ENCODE measurements at places on chromosomes 5 and 9.
A peak's percentile ranks its signal among the peaks of the same experiment; 100 is the strongest.

GRCh38 chr9:71812385-71812784, 44.1 kb upstream of the CEMIP2 start:
- no peak for DNase-seq

DNA sequence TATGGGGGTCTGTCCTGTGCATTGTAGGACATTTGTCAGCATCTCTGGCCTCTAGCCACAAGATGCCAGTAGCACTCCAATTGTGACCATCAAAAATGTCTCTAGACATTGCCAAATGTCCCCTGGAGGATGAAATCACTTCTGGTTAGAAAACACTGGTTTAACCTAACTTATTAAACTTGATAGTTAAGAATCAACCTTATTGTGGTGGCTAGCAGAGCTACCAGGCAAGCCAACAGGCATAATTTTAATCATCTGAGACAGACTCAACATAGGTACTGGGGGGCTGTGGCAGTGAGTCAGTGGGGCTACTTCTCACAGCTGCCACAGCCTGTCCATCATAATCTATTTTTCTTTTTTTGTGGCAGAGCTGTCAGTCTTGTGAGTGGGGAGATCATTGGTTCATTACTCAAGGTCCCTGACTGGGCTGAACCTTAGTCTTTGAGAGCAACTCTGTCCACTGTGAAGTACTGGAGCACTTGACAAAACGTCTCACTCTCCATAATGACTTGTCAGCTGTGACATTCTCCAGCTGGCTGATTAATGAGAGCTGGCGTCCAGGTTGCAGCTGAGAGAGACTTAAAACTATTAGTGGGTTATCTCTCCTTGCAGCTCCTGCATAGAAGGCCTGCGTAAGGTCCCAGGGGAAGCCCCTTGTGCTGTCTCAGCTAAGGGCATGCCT, 107.9 kb downstream of the DCP2 start:
- no peak for DNase-seq

DNA sequence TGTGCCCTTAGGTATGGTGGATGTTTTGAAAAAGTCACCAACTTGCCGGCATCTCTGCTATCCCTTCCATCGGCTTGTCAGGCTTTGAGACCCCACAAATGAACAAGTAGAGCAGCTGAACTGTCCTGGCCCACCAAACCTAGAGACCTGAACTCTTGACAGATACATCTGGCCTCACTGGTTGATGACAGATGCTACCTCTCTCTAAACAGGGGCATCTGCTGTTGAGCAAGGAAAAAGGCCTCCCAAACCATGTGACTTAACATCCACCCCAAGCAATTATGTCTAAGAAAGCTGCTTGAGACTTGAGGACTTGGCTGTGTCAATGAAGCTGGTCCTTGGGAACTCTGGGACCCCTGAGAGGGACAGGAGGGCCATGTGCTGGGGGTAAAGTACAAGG, 2.3 kb downstream of the CCNI2 start:
- no peak for DNase-seq

GRCh38 chr5:65061974-65062353, 293.2 kb downstream of the CWC27 start:
- DNase-seq, result no peak

- DNase-seq, result peak; percentile 38
Observed at GRCh38 chr9:97695995-97696802, 941 bp downstream of the XPA start.

DNA sequence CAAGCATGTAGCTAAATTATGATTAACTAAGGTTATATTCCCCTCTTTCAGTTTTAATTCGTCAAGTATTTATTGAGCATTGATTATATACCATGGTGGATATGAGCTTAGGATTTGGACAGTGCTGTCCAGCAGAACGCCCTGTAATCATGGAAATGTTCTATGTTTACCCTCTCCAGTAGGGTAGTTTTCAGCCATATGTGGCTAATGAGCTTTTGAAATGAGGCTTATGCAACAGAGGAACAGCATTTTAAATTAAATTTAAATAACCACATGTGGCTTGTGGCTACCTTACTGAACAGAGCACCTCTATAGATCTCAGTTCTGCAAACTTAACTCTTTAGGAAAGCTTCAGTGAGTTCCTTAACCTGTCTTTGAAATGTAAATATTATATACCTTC, 59.1 kb downstream of the JMY start:
- no peak for DNase-seq

- no peak for DNase-seq
Observed at GRCh38 chr9:117587263-117587662, 116.9 kb upstream of the TLR4 start.

GRCh38 chr9:18379073-18379811, 94.7 kb upstream of the ADAMTSL1 start:
- peak; percentile 98 for DNase-seq

DNA sequence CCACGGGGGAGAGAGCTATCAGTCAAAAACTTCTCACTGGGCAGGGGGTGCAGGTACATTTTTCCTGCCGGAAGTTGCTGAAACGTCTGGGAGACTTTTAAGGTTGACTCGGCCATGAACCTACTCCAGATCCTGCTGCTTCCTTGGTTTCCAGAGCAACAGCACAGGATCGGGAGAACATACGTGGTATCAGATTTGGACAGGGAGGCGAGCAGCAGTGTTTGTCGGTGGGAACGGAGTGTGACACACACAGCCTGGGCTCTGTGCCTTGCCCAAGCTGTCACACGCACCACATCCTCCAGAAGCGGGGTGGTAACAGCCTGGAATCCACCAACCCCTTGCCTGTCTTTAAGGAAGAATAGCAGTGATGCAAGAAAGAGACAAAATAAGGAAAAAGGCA, 276.5 kb downstream of the SLIT3 start:
- no peak for DNase-seq

DNA sequence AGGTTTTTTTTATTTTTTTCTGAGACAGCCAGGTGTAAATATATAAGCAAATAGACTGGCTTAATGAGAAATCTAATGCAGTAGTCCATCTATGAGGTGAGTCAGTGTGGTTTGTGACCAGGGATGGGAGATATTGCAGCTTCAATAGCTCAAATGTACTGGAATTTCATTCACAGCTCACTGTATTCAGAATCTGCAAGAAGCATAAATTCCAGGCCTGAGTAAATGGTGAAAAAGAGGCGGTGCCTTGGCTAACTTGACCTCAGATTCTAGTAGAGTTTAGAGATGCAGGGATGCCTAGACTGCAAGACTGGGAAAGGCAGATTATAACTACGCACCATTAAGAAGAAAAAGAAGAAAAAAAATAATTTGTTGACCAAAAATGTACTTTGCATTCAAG, 151.9 kb upstream of the SMC2 start:
- DNase-seq, result peak; percentile 17

GRCh38 chr5:132998556-132998955, 27.8 kb downstream of the ZCCHC10 start:
- DNase-seq, result no peak

- peak; percentile 20 for DNase-seq
Observed at GRCh38 chr9:34809504-34810186, 99.7 kb upstream of the CCL21 start.

GRCh38 chr5:8332666-8333445, 463.9 kb downstream of the MTRR start:
- DNase-seq, result no peak

- peak; percentile 90 for DNase-seq
Observed at GRCh38 chr5:169416583-169417196, 115.8 kb upstream of the SLIT3 start.

- no peak for DNase-seq
Observed at GRCh38 chr9:76718166-76718565, 46.1 kb upstream of the PCA3 start.

DNA sequence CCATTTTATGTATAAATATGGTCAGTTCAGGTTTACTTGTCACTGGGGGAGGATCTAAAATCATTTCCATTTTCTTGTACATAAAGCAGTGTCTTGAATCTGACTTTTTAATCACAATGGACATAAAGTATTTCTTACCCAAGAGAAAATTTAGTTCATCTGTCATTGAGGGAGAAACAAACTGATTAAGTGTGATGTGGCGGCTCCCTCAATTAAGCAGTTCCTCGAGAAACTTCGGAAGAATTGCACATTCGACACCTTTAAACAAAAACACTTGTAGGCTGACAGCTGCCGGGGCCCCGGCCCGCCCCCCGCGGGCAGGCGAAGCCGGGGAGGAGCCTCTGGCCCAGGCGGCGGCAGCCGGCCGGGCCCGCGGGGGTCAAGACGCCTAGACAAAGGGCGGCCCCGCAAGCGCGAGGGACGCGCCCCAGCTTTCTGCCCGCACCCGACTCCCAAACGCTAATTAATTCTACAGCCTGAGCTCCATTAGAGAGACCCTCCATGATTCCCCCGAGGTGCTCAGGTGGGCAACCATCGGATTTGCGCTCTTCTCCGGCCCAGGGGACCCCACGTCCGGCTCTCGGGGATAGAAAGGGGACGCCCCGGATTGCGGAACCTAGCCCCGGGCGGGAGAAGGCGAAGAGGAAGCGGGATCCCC, 750 bp downstream of the TRIM36 start:
- DNase-seq, result peak; percentile 5

- DNase-seq, result peak; percentile 82
Observed at GRCh38 chr5:93578813-93579691, 2.0 kb downstream of the NR2F1-AS1 start.

- DNase-seq, result peak; percentile 74
Observed at GRCh38 chr5:34571677-34572041, 84.5 kb upstream of the RAI14 start.

DNA sequence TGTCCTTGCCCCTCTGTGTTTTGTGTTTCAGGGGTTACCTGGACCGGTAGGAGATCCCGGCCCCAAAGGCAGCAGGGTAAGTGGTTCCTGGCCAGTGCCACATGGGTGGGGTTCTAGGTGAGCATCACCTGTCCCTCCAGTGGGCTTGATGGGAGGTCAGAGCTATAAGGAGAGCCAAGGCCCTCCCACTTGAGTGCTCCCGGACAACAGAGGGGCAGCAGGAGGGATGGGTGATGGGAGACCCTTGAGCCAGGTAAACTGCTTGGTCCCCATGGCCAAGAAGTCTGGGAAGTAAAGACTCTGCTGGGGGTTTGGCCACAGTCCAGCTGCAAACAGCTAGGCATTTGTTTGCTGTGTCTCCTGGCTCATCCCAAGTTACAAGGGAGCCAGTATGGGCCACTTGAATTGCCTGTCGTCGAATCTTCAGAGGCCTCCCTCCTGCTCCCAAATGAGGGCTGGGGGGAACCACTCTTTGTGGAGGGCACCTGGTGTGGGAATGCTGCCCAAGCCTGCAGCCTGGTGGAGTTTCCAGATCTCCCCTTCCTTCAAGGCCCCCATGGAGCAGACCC, 51.0 kb downstream of the COL27A1 start:
- no peak for DNase-seq

DNA sequence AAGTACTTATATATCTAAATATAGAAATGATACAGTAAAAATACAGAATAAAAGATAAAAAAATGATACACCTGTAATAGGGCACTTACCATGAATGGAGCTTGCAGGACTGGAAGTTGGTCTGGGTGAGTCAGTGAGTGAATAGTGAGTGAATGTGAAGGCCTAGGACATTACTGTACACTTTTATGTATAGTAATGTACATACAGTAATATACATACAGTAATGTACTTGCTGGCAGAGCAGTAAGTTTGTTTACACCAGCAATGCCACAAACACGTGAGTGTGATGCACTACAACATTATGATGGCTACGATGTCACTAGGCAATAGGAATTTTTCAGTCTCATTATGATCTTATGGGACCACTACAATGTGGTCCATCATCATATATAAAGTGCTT, 34.2 kb downstream of the SUSD1 start:
- DNase-seq, result no peak

- no peak for DNase-seq
Observed at GRCh38 chr9:137882506-137882821, 4.9 kb downstream of the CACNA1B start.

DNA sequence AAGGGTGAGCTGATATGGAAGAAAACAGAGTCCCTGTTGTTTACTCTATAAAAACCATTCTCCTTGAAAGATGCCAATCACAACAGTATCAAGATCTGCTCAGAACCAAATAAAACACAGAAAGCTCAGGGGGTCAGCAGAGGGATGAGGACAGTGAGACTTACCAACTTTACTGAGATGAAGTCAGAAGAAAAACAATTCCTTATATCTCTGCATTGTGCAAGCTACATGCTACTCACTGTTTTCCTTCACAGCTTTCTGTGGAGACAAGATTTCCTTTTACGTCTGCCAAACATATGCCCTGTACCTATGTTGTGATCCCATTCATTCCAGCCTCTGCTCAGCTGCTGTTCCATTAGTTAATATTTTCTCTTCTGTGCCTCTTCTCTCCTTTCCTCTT, 185.6 kb downstream of the TSSK1B start:
- DNase-seq, result peak; percentile 69

DNA sequence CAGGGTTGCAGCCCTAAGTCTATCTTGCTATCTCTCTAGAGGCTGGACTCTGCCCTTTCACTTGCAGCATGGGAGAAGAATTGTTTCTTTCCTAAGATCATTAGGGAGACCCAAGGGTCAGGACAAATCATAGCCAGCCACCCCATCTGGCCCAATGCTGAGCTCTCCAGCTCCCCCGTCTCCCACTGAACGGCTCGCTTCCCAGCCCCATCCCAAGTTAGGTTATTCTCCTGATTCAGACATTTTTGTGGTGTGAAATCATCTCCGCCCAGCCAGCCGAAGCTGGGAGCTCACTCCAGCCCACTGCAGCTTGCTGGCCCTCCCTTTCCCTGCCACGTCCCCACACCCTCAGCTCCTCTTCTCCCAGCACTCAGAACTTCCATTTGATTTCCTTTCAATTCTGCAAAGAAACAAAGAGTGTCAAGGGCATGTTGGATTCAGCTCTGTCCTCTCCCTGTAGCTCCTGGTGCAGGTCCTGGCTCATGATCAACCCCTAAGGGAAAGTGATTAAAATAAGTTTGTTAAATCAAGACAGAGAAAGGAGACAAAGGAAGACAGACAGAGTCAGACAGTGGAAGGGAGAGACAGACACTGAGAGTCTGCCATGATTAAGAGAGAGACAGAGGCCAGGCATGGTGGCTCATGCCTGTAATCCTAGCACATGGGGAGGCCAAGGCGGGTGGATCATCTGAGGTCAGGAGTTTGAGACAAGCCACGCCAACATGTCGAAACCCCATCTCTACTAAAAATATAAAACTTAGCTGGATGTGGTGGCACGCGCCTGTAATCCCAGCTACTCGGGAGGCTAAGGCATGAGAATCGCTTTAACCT, 12.6 kb upstream of the SPARC start:
- DNase-seq, result peak; percentile 98

- peak; percentile 50 for DNase-seq
Observed at GRCh38 chr5:59577485-59577884, 316.0 kb downstream of the PDE4D start.
